SJSA1 (cell line): ENCODE measurements at places on chromosomes 6 and 20. TPM values are rescaled to one million over a fixed set of nuclear protein-coding genes. Genes with fewer than 3 reads are reported as not detected.

- no peak for DNase-seq
Observed at GRCh38 chr20:58106143-58106750, 122.2 kb downstream of the ANKRD60 start.

RFX6 gene
- not detected in 2 replicates for total RNA-seq

GRCh38 chr6:44679438-44680201 lies 292.1 kb downstream of the CDC5L start:
- no peak for DNase-seq

RAB44 gene
- not detected in 2 replicates for total RNA-seq

GRCh38 chr6:107653183-107653580 lies 163.3 kb downstream of the SOBP start:
- no peak for DNase-seq

CAPN11 gene
- not detected in 2 replicates for total RNA-seq

- DNase-seq = peak; percentile 69
Observed at GRCh38 chr20:37896932-37897548, 5.9 kb upstream of the VSTM2L start.

DNA sequence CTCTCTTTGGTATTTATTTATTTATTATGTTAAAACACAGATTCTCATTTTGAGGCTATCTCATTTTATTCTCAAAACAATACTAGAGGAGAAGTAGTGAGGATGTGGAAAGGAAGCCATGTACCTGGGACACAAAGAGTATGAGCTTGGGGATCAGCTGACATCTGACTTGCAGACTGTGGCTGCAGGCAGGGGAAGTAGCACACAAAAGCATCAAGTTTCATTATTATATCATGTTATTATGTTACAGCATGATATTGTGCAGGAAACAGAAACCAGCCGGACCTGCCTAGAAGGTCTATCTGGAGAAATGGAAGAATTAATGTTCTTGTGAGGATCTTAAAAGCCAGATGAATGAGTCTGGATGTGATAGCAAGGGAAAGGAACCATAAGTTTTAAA lies 248.2 kb downstream of the KHDC1L start:
- no peak for DNase-seq

- DNase-seq = no peak
Observed at GRCh38 chr6:75852721-75853120, 103.7 kb downstream of the MYO6 start.

DNA sequence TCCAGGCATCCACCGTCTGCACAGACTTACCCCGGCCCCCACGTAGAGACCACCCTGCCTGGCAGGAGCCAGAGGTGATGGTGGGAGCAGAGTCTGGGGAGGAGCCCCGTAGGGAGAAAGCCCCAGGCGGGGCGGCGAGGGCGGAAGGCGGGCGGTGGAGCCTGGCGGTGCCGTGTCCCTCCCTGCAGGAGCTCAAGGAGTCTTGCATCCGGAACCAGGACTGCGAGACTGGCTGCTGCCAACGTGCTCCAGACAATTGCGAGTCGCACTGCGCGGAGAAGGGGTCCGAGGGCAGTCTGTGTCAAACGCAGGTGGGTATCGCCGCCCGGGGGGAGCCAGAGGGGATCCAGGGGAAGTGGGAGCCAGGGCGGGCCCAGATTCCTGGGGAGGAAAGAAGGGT lies 6.0 kb downstream of the CLPSL1 start:
- no peak for DNase-seq

CPNE5 gene
- 0.08 TPM in 1 of 2 replicates, not detected in the other for total RNA-seq
